NCI-H510A treated with DMSO at 0.1 percent for 48 hours (cell line): ENCODE measurements at places on chromosomes 5 and 9.

- no peak for DNase-seq
Measured at GRCh38 chr5:96506376-96506775, 73.3 kb upstream of the PCSK1 start.

- DNase-seq: no peak
Measured at GRCh38 chr5:40991168-40991980, 79.8 kb downstream of the MROH2B start.

DNA sequence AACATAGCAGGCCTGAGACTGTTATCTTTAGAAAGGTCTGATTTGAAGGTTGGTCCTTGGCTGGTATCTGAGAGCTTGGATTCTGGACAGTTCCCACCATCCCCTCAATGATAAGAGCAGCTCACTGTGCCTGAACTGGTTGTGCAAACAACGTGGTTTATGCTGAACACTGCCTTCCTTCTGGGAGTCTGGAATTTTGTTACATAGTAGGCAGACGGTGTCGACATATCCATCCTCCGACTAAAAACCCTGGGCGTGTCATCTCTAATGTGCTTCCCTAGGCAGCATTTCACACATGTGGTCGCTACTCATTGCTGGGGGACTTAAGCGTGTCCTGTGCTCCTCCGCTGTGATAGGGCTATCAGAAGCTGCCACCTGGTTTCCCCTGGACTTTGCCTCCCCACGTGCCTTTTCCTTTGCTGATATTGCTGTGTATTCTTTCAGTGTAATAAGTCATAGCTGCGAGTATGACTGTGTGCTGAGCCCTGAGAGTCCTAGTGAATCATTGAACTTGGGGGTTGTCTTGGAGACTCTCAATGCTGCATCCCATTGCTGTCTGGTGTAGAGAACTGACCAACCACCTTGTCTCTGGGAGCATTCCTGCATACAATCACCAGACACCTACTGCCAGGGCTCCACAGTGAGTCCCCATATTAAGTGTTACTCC lies 119.1 kb upstream of the TBC1D2 start:
- no peak for DNase-seq

- DNase-seq: no peak
Measured at GRCh38 chr9:21381448-21382339, 3.5 kb downstream of the IFNA2 start.

DNA sequence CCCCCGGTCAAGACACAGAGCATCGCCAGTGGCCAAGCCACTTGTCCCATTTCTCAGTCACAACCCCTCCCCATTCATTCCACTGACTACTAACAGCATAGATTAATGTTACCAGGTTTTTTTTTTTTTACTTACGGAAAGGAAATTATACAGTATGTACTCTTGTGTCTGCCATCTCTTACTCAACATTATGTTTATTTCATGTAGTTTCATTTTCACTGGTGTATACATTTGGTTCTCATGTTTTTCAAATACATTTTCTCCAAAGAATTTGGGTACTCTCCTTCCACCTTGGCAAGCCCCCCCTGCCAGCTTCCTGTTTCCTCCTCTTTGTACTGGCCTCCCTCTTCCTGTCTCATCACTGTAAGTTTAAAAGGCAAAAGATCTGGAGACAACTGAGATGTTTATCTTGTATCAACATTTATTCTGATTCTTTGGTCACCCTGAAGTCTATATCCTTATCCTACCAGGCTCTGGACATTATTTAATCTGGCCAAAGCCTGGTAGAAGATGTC lies 207.3 kb downstream of the SAXO1 start:
- DNase-seq: no peak

- no peak for DNase-seq
Measured at GRCh38 chr5:107300721-107301327, 369.9 kb downstream of the EFNA5 start.
